Thoracic aorta (tissue), 2 donors: ENCODE measurements at places on chromosomes 1 and 21. TPM values are rescaled to one million over a fixed set of nuclear protein-coding genes. Genes with fewer than 3 reads are reported as not detected.

IL24 gene
- total RNA-seq, result not detected

TNFRSF4 gene
- not detected for total RNA-seq

VPS72 gene
- 39.7 TPM for total RNA-seq

KRTAP19-5 gene
- total RNA-seq, result not detected

FAM167B gene
- total RNA-seq, result 0.78 TPM

C4BPA gene
- not detected for total RNA-seq

NIBAN1 gene
- 209 TPM for total RNA-seq

TLR5 gene
- 5.4 TPM for total RNA-seq

NIPAL3 gene
- total RNA-seq, result 19.3 TPM
